ENCODE measurements at places on chromosomes 1 and 21.

- DNase-seq = no peak
These were observed 17.2 kb downstream of the KAZN start for GRCh38 chr1:14615549-14616218.

- no peak for DNase-seq
These were observed 513 bp downstream of the PBX1 start for GRCh38 chr1:164559342-164560051.

GRCh38 chr1:98325646-98326440, 335.7 kb upstream of the SNX7 start:
- no peak for DNase-seq

DNA sequence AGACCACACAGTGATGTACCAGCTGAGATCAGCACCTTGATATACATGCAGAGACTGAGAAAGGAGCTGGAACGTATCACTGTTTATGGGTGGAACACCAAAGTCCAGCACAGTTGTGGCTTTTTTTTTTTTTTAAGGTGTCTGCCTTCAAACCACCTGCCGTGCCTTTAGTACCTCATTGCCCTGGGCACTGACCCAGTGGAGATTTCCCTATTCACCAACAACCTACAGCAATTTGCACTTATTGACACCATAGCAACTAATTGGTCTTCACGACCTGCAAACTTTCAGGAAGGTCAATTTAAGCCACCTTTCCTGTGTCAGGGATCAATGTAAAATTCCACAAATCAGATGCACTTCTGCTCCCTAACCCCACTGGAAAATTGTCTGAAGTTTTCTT, 181.6 kb upstream of the ADGRL2 start:
- DNase-seq = no peak

GRCh38 chr1:235601104-235601503, 48.5 kb downstream of the GNG4 start:
- no peak for DNase-seq

- DNase-seq = no peak
These were observed 2.7 kb upstream of the OLIG2 start for GRCh38 chr21:33022828-33023573.

GRCh38 chr1:116472431-116472961, 98.3 kb downstream of the CD58 start:
- no peak for DNase-seq

DNA sequence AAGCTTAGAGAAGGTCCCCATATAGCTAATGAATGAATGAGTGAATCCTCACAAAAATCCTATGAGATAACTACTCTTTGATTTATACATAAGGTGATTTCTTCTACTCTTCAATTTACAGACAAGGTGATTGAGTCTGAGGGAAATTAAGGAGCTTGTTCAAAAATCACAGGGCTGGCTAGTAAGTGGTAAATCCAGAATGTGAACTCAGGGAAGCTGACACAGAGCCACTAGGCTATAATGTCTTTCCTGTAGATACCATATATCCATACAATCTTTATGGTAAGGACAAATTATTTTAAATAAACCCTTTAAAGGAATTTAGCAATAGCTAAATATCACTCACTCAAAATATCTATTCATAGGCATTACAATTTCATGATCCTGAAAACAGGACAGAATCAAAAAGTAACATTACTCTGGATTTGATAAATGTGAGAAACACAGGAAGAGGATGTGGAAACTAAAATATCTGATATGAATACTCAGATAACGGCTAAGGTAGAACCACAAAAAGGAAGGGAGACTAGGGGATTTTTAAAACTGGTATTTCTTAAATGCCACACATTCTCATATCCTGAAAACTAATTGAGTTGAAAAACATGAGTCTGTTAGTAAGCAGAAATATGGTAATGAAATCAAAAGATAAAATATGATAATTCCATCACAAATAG, 108.2 kb downstream of the NBPF12 start:
- no peak for DNase-seq

- DNase-seq = peak; percentile 79
These were observed 31.3 kb downstream of the NSL1 start for GRCh38 chr1:212760126-212760823.

GRCh38 chr1:206472886-206473285, 2.6 kb downstream of the IKBKE start:
- DNase-seq = no peak

DNA sequence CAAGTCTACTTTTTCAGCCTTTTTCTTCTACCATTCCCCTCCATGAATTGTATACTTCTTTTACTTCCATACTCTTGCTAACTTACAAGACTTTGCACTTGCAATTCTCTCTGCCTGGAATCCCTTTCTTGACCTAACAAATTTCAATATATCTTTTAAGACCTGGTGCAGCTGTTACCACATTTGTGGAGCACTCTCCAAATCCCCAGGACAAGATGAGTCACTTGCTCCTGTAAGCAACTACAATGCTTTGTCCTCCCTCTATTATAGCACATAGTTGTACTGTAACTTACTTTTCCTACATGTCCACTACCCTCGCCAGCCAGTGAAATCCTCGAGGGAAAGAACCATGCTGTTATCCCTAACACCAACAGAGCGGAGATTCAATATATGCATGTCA, 43.1 kb downstream of the WARS2 start:
- no peak for DNase-seq

Data from activated CD8-positive, alpha-beta memory T cell treated with anti-CD3 and anti-CD28 coated beads for 24 hours (primary cell).